ENCODE measurements at places on chromosomes 7 and 10.

GRCh38 chr10:129912166-129912917 lies 51.7 kb downstream of the EBF3 start:
- no peak for DNase-seq

DNA sequence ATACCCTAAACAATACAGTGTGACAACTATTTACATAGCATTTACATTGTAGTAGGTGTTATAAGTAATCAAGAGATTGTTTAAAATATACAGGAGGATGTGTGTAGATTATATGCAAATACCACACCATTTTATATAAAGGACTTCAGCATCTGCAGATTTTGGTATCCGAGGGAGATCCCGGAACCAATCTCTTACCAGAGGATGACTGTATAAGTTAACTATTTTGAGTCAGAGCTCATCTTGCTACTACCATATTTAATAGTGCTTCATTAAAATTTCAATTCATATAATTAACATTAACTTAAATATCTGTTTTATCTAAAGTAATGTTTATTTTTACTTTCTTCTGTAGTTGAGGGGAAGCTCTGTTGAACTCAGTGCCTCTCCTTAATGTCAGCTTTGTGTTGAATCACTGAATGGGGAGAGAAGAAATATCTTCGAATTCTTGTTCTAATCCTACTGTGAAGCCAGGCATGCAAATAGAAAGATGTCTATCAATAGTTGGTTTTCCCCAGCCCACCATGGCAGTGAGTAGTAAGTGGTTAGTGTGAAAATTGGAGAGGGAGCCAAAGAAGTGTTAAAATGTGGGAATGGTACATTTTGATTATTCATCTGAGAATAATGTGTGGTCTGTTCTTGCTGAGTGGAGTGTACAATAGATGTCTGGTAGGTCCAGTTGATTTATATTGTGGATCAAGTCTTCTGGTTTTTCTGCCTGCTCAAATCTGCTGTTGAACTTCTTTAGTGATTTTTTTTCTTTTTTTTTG lies 90.1 kb upstream of the CYP26C1 start:
- DNase-seq: no peak

DNA sequence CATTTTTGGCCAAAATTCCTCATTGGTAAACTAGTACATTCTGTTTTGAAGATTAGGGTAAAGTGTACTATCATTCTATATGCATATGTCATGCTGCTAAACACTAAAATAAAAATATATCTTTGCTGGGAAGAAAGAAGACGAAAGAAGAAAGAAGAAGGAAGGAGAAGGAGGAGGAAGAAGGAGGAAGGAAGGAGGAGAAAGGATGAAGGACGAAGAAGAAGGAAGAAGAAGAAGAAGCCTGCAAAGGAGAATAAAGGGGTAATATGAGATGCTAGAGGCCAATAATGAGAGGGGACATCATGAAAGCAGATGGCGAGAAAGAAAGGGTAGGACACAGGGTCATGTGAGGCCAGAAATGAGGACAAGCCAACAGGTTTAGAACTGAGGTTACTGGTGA lies 8.0 kb downstream of the SLC25A13 start:
- DNase-seq: no peak

GRCh38 chr7:63037242-63037641 lies 961.4 kb upstream of the ZNF722 start:
- no peak for DNase-seq

GRCh38 chr7:155597753-155598140 lies 46.7 kb upstream of the RBM33 start:
- no peak for DNase-seq

GRCh38 chr7:48053736-48054135 lies 18.4 kb downstream of the C7orf57 start:
- no peak for DNase-seq

DNA sequence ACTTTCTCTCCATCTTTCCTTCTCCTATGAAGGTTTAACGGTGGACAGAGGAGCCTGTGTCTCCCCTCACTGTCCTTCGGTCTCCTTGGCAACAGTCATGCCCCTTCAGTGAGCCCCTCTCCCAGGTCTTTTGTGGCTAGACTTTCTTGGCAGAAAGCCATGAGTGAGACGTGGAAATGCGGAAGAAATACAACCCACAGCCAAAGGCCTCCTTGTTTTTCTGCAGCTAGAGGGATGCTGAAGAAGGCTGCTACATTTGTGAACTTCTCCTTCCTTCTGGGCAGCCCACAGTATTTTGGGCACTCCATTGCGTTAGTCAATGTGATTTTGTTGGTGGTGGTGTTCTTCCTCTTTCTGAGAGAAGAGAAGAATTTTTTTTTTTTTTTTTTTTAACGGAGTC lies 333.7 kb upstream of the PODXL start:
- DNase-seq: no peak

GRCh38 chr10:8298896-8299570 lies 244.5 kb downstream of the GATA3 start:
- no peak for DNase-seq

GRCh38 chr10:95300022-95300539 lies 9.3 kb upstream of the PDLIM1 start:
- DNase-seq: no peak

- no peak for DNase-seq
These were observed 16.9 kb upstream of the ZNF777 start for GRCh38 chr7:149477494-149478443.

GRCh38 chr10:22666287-22667092 lies 47.9 kb downstream of the PIP4K2A start:
- DNase-seq: no peak

DNA sequence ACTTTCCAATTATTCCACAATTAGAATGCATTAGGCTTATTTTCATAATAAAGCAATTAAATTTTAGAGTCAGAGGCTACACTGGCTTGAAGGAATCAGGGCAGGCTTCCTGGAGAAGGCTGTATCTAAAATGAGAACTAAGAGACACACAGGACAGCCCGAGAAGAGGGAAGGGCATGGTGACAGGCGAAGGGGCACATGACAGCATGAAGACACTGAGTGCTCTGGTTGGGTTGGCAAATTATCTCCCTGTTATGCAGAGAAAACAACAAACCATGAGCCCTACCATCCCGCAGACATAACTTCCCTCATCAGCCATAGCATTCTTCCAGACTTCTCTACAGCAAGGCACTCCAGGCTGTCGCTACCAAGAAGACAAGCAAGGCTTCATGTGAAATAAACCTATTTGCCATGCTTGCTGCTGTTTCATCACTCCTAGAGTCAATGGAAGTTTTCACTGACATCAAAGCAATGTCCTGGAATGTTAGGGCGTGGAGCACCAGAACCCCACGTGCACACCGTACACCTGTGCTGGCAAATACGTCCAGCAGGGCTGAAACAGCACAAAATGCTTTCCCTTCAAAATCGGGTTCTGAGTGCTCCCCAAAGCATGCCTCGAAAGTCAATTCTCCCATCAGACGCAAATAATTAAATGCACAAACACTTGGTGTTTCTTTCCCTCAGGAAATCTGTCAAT lies 21.3 kb downstream of the VOPP1 start:
- no peak for DNase-seq

GRCh38 chr7:27901028-27901760 lies 161.2 kb downstream of the TAX1BP1 start:
- no peak for DNase-seq

DNA sequence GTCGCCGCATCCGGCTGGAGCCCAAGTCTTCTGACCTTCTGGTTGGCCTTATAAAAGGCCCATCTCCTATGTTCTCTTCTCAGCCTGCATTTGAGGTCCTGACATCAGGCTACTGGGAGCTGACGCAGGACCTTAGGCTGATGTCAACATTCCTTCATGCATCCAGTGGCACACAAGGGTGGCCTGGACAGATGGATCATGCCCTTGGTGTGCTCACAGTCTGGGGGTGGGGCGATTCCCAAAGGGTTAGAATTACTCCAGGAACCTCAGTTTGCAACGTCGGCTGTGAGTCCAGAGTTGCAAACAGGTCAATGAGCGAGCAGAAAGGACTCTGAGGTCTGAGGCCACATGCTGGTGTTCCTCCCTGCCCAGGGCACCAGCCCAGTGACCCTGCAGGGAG lies 8.2 kb upstream of the CLIP2 start:
- DNase-seq: no peak

DNA sequence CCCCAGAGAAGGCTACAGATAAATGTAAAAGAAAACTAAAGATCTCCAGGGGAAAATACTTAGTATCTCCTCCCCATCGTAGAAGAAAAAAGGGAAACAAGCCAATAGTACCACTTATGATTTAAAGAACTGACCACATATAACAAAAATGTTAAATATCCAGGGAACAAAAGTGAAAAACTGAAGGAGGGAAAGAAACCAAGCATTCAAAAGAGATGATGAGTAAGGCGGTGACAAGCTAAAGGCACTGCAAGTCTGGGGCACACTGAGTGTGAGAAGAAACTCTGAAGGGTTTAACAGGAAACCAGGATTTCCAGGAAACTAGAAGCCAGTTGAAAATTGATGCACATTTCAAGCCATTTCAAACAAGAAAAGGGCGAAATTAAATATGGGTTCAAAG lies 226.3 kb downstream of the AHR start:
- DNase-seq: no peak

- no peak for DNase-seq
These were observed 399.7 kb downstream of the EXOC4 start for GRCh38 chr7:133652547-133652946.

DNA sequence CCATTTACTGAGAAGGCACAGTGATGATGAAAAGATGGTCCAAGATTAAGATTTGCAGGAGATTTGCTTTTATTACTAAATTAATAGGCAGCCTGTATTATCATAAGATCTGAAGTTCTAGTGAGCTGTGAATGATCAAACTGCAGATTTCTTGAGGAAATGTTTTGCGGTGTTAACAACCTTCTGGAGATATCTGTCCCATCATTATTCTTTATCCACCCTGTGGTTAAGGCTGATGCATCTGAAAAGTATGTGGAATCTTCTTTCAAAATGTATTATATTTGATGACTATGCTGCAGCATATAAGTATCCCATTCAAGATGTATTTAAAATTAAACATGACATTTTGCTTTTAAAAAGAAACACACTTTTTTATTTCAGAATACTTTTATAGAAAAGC lies 150.3 kb downstream of the POLR1F start:
- no peak for DNase-seq

DNA sequence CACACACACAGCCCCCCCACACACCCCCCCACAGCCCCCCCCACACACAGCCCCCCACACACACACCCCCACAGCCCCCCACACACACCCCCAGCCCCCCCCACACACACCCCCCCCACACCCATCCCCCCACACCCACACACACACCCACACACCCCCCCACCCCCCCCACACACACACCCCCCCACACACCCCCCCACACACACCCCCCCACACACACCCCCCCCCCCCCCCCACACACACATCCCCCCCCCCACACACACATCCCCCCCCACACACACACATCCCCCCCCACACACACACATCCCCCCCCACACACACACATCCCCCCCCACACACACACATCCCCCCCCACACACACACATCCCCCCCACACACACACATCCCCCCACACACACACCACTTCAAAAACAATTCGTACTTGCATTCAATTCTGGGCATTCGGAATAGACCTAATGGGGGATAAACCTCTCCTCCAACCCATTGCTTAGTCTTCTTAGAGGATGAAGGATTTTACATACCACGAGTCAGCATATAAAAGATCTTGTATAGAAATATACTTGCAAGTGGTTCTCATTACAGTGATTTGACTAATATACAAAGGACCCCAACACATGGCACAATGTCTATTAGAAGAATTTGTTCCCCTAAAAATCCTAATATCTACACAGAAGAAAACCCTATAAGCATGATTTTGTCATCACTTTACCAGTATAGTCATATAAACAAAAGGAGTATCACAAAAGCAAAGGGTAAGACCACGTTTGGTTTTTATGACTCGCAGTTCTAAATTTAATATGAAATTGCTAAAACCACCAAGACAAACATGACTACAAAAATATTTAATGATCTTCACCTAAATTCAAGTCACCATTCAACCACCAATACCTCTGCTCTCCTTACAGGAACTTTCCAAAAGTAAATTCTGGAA lies 80.9 kb downstream of the DIP2C start:
- no peak for DNase-seq

GRCh38 chr7:129468547-129468946 lies 33.8 kb upstream of the SMKR1 start:
- no peak for DNase-seq

DNA sequence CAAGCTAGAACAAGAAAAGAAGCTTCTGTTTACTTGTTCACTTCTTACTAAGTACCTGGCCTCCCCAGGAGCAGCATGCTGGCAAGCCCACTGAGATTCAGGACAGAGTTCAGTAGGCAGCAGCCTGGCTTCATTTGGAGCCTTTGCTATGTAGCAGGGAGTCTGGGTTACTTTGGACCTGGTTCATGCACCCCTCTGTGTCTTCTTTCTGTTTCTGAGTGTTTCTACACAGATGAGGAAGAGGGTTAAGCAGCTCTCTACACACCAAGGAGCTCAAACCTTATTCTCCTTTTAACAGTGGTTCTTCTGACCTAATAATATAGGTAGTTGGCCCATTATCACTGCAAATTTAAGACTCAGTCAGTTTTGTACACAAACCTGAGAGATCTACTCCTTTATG lies 152.9 kb downstream of the ARID5B start:
- DNase-seq: no peak

- DNase-seq: no peak
These were observed 1.7 kb upstream of the CYP2C9 start for GRCh38 chr10:94936721-94937120.

DNA sequence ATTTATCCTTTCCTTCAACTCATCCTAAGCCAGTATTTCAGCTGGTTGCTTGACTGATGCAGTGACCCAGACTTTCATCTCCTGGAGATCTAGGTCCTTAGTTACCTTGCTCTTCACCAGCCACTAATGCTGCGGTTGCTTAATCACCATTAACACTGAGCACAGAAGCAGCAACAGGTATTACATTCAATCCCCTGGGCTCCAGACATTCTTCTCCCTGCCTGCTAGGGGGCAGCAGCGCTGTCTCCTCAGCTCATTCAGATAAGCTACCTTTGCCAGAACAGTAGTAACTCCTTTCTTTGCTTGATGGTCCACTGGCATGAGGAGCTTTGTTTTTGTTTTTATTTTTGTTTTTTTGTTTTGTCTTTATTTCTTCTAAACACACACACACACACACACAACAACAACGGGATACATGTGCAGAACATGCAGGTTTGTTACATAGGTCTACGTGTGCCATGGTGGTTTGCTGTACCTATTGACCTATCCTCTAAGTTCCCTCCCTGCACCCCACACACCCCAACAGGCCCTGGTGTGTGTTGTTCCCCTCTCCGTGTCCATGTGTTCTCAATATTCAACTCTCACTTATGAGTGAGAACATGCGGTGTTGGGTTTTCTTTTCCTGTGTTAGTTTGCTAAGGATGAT lies 1043.2 kb upstream of the C7orf33 start:
- no peak for DNase-seq

All from activated gamma-delta T cell (primary cell).